Fibroblast of the aortic adventitia (primary cell): ENCODE measurements at places on chromosomes 12 and 14. TPM values are rescaled to one million over a fixed set of nuclear protein-coding genes. Genes with fewer than 3 reads are reported as not detected.

PMCH gene
- 0.27 TPM in 1 of 2 replicates, not detected in the other for total RNA-seq

ADAM21 gene
- 0.18 and 0.25 TPM in 2 replicates for total RNA-seq

CIROP gene
- 1.8 TPM in 1 of 2 replicates, not detected in the other for total RNA-seq

SERPINA6 gene
- total RNA-seq: not detected in 2 replicates

CLEC1B gene
- not detected in 2 replicates for total RNA-seq

ADAMTS20 gene
- total RNA-seq: not detected in 2 replicates

LRRIQ1 gene
- 1.5 and 2.7 TPM in 2 replicates for total RNA-seq
